ENCODE measurements at places on chromosomes 3 and 15. TPM values are rescaled to one million over a fixed set of nuclear protein-coding genes. Genes with fewer than 3 reads are reported as not detected.

DNA sequence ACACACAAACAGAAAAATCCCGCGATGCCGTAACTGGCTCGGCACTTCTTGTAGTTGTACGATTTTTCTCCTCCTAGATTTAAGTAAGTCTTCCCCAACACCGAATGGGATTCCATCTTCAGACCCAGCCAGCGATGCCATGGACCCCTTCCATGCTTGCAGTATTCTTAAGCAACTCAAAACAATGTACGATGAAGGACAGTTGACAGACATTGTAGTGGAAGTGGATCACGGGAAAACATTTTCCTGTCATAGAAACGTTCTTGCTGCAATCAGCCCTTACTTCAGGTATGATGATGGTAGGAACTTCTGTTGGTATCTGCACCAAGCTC is 763 bp downstream of the KBTBD8 start:
- no peak for DNase-seq

- DNase-seq: peak; percentile 70
These were observed 1026.2 kb upstream of the NR2F2 start for GRCh38 chr15:95304151-95304946.

- DNase-seq: no peak
These were observed 36.1 kb downstream of the CFAP44 start for GRCh38 chr3:113405180-113405579.

- no peak for DNase-seq
These were observed 103.6 kb upstream of the BFSP2 start for GRCh38 chr3:133295944-133296917.

DNA sequence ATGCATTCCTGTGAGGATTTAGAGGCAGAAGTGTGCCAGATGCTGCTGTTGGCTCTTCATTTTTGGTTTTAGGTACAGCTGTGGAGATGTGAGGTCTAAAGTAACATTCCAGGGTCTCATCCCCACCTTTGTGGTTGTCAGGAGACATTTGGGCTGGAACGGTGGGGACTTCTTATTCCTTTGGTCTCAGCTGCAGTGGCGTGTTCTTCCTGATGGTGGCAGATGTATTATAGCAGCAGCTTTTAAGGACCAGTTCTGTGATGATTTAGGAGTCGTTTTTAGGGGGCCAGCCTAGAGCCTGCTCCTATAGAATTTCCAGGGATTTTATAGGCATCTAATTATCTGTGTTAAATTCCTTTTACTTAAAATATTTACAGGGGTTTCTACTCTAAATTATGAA is 221.0 kb upstream of the EOMES start:
- DNase-seq: peak; percentile 43

DNA sequence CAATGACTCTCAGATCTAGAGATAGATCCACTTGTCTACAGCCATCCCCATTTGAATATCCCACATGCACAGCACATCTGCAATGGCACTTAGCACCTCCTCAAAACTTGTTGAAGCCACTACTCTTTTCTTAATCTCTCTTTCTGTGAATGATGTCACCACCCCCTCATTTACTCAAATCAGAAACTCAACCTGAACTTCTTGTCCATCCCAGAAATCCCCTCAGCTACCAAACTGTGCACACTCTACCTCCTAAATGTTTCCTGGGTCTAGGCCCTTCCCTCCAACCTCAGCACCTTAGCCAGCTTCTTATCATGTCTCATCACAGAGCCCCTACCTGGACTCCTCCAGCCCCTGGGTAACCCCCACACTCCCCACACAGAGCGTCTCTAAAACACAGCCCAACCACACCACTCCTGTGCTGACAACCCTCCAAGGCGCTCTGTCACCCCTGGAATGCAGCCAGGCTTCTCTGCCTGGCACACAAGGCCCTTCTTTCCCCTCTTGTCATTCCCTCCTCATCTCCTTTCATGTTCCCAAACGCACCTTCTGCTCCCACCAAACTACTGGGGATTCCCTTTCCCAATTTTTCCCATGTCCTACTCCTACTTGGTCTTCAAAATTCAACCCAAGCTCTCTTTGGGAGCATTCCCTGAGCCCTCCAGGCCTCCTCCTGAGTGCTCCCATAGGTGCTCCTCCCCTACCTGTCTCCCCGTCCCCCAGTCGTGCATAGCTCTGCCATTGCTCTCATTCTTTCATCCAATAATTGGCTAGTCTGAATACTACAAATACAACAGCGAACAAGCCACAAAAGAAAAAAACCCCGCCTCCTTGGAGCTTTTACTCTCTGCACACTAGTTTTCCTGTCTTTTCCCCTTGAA is 39.8 kb upstream of the ZBTB38 start:
- DNase-seq: no peak

DNA sequence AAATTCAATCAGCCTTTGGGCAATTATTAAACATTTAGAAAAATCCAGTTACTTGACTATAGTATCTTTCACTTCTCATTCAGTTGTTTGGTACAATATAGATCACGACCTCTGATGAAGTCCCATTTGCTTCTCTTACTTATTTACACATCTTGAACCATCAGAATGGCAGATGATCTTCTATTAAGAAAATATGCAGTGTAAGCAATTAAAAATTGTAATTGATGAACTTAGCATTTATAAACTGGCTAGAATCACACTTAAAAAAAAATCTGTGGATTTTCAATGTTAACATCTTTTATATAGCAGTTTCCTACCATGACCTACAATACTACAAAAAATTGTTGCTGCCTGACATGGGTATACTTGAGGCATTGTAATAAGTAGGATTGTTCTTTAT is 395.5 kb upstream of the CNTN4 start:
- DNase-seq: no peak

DNA sequence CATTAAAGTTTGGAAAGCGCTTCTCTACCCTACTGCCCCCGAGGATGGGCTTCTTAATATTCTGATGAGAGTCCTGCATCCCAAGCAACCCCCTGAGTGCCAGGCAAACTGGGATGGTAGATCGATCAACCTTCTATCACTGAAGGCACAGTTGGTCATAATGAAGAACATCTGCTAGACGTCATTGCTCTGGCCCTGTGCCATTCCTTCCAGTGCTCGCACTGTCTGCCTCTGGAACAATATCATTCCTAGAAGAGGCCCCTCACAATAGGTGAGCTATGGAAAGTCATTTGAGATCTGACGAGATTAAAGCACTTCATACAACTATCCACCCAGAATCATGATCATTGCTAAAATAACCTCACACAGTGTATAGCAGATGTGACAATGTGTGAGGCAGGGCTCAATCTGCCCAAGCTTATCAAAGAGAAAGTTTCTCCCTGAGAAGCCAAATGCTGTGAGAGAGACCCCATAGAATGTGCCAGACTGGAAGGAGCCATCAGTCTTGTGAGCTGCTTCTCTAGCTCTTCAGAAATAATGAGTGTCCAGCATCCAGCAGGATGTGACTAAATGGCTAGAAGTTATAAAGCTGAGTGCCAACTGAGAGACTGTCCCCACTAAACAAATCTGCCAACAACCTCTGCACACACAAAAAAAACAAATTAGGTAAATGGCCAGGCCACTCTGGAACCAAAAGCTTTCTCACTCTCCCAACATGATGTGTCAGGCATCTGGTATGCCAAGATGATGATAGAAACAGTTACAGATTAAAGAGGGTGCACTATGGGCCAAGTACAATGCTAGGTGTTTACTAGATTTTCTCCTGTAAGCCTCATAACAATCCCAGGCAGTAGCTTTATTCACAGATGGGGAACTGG is 165.5 kb downstream of the NECTIN3 start:
- no peak for DNase-seq

- DNase-seq: peak; percentile 25
These were observed 272.2 kb upstream of the CHRNA7 start for GRCh38 chr15:31758126-31758525.

DNA sequence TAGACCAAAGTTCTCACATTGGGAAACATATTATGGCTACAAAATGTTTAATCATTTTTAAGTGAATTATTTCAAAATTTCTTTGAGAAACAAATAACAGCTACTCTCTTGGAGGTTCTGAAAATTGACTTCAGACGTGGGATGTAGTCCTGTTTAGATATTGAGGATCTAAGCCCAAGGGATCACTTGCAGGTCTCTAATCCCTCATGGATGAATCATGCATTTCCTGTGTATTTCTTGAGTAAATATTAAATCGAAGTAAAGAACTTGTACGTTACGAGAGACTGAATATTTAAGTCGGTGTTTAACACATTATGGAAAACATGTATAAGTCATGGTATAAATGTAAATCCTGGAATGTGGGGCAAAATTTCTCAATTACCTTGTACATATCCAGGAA is 119.8 kb downstream of the EPHA3 start:
- no peak for DNase-seq

GRCh38 chr15:92819278-92820235 is 80.6 kb upstream of the CHD2 start:
- no peak for DNase-seq

- no peak for DNase-seq
These were observed 738.8 kb upstream of the SGO1 start for GRCh38 chr3:20924646-20925385.

GRCh38 chr3:156298938-156299337 is 178.6 kb downstream of the KCNAB1 start:
- DNase-seq: peak; percentile 47

DNA sequence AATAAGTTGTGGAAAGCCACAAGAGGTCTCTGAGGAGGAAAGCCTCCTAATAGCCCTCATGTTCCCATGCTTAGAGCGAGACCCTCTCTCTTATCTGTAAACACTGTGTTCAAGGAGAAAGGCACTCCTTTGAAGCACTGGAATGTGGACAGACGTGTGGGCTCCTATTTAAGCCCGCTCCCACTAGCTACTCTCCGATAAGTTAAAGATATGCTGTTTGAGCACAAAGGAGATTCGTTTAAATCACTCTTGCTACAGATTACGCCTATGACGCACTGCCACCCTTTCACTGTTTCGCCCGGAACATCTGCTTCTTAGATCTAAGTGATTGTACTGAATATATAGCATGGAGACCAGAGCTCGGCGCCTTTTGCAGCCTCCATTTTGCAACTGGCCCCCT is 57.8 kb upstream of the FAM3D start:
- DNase-seq: peak; percentile 80

DNA sequence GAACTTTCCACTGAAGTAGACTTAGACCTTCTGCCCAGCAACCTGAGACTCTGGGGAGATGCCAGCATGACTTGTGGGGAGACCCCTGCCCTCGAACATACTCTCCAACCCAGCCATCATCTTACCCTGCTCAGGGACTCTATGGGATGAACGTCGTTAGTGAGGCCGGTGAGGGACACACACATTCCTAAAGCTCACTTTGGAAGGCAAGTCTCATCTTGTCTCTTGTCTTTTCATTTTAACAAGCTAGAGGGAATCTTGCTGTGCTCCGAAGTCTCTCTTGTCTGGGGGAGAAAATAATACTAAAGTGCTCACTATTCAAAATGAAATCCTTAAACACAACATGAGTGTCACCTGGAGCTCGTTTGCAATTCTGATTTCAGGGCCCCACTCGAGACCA is 239.5 kb upstream of the HES1 start:
- no peak for DNase-seq

DNA sequence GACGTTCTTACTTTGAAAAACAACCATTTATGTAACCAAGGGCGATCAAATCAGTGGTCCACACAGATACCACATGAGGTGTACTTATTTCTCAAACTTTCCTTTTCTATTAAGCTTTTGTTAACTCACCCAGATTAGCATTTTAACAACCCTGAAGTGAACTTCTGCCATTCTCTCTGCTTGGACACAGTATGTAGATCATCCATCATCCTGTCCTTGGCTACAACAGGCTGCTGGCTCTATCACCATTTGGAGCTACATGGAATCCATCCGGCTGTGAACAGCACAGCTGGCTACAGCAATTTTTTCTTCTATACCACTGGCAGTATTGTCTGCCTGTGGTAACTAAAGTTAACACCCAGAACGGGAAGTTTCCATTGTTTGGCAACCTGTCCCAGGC is 4.4 kb downstream of the SEMA6D start:
- no peak for DNase-seq

- DNase-seq: no peak
These were observed 283.3 kb downstream of the BBX start for GRCh38 chr3:107806021-107806420.

Gene ZNF717
- polyA plus RNA-seq: 10.8 TPM

Gene TLR9
- 0.20 TPM for polyA plus RNA-seq

Gene LRRIQ4
- polyA plus RNA-seq: 3.4 TPM

Gene SERPINI2
- polyA plus RNA-seq: 0.47 TPM

Gene PLA1A
- 8.7 TPM for polyA plus RNA-seq

Gene AMT
- 9.1 TPM for polyA plus RNA-seq

Gene ATP10A
- 13.6 TPM for polyA plus RNA-seq

All from testis (tissue), 5 donors.